Fibroblast of skin of right quadriceps (primary cell): ENCODE measurements at places on chromosomes 7 and 10.

DNA sequence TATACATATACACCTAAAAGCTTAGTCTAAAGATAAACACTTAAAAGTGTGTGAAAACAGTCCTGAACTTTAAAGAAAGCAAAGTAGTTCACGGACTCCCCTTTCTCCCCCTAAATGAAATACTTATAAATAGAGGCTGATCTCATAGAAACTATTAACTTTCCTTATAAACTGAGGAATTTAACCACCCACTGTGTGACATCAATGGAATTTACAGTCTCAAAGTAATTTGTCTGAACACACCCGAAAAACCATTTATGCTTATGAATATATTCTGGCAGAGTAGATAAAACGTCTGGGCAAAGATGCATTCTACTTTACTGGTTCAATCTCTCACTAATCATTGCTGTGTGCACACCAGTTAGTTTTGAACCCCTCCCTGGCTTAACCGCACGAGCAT lies 181.8 kb upstream of the DGKB start:
- DNase-seq, result peak; percentile 36

- no peak for DNase-seq
These were observed 42.2 kb upstream of the SEMA3E start for GRCh38 chr7:83691095-83691494.

- peak; percentile 77 for DNase-seq
These were observed 57.0 kb downstream of the P4HA1 start for GRCh38 chr10:73039635-73040034.

DNA sequence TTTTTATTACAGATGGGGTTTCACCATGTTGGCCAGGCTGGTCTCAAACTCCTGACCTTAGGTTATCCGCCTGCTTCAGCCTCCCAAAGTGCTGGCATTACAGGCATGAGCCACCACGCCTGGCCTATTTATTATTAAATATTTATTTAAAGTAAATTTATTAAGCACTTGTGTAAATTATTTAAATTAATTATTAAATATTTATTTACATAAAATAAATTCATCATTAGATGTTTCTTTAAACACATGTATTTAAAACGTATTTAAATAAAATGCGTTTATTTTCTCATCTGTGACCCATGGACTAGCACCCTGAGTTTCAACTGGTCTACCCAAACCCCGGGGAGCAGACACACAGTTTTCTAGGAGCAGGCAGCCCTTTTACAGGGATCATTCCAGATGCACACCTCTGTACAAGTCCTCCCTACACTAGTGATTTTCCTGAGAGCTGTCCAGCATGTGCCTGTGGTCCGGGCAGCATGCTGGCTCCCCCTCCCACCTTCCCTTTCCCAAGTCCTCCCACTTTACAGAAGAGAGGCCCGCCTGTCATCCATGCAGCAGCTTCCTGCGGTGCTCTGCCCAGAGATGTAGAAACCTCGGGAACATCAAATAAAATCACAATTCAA lies 89.2 kb upstream of the ATP6V0A4 start:
- DNase-seq, result no peak

GRCh38 chr7:103984050-103984449 lies 5.4 kb downstream of the RELN start:
- DNase-seq, result no peak

- DNase-seq, result no peak
These were observed 27.1 kb downstream of the DUSP5 start for GRCh38 chr10:110524859-110525232.

GRCh38 chr10:49104323-49104722 lies 11.0 kb downstream of the VSTM4 start:
- no peak for DNase-seq

DNA sequence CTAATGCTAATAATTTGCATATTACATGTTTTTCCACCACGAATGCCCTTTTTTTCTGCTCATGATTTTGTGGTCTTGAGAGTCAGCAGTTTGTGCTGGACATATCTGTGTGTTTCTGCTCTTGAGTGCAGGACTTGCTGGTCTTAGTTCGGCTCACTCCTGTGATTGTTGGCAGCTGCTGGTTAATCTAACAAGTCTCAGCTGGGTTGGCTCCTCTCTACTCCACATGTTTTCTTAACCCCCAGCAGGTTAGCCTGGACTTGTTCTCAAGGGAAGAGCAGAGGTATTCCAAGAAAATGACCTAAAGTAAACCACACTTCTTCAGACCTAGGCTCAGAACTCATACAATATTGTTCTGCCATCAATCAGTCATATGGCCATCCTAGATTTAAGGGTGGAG lies 1238.9 kb downstream of the XPNPEP1 start:
- peak; percentile 25 for DNase-seq

GRCh38 chr10:69867699-69868558 lies 66.2 kb downstream of the COL13A1 start:
- DNase-seq, result no peak

DNA sequence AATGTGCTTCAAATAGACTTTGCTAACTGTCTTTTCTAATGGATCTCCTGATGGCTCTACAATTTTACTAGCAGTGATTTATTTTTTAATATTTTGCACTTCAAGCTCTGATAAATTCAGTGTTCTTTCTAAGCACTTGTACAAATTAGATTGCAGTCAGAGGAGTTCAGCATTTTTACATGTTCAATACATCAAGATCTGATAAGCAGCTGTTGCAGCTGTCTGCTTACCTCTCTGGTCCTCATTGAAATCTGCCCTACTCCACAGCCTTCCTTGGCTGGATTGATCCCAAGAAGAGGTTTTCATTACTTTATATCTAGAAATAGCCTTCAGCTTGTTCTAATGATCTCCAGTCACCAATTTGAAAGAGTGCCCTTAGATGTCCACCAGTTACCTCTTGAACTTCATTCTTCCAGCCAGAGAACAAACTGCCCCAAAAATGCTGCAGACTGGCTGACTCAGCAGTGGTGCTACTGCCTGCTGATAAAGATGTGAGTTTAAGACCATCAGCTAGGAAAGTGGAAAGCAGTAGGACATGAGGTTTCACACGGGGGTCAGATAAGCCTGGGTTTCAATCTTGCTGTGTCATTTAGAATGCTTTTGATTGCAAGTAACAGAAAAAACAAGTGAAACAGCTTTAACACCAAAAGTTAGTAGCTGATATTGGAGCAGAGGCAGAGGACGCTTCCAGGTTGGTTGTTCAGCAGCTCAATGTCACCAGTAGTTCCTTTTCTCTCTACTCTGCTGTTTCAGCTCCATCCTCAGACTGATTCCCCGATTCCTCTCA lies 350.9 kb upstream of the NPVF start:
- DNase-seq, result no peak

GRCh38 chr7:111137296-111138192 lies 46.6 kb downstream of the LRRN3 start:
- DNase-seq, result no peak
